T follicular helper cell (primary cell): ENCODE measurements at places on chromosomes 13 and 19.

- DNase-seq = no peak
Measured at GRCh38 chr19:51552996-51553725, 17.9 kb upstream of the ZNF175 start.

- DNase-seq = no peak
Measured at GRCh38 chr13:42110410-42111155, 62.1 kb downstream of the DGKH start.

DNA sequence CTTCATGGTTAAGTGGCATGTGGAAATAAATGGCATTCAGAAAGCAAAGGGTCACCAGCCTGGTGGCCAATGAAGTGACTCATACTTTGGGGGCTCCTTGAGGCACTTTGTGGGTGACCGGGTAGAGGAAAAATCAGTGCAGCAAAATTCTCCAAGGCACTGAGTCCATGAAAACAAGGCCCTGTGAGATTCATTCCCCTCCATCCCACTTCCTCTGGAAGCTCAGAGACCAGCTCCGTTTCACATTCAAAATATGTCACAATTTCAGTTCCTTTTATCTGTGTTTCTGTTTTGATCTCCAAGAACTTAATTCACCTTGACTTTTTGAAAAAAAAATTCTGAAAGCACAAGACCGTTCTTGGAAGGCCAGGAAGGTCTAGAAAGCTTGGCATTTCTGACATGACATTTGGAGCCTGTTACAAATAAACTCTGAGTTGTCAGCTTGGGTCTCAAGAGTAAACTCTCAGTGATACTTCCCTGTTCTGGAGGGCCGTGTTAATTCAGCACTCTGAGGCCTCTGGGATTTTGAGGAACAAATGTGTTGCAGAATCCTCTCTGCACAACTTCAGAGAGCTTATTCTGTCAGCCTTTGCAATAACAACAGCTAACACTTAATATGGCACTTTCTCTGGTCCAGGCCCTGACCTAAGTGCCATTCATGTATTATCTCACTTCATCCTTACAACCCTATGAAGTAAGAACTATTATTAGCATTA is 6.8 kb downstream of the CYSLTR2 start:
- no peak for DNase-seq

DNA sequence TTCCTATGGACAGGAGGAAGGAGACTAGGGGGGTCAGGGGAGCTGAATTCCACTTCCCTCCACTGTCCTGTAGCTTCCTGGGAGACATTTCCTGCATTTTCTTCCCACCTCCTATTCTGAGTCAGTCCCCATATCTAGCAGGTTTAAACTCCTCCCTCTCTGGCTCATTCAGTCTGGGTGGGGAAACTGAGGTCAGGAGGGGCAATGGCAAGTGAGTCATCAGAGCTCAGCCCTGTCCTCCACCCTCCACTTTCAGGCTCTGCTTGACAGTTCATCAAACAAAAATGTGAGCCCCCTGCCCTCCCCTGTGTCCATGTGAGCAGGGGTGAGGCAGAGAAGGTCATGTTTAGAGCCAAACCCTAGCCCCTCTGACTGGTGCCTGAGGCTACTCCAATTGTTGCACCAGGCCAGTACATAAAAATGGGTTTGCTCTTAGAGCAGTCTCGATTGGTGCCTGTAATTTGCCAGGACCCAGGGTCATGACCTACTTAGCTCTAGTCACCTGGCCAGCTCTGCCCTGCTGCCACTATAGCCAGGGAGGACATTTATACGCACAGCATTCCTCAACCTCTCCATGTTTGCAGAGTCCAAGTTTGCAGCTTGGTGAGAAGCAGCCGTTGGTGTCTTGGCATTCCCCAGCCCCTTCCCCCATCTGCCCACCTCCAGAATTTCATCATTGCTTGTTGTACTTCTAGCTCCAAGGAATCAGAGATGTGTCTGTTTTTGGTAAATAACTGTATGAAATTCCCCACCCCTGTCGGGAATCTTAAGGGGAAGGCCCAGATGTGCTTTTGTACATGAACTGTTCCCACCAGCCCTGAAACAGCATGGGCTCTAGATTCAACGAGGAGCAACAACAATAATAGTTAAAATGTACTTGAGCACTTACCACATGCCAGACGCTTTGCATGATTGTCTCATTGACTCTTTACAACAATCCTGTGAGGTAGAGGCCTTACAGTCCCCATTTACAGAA is 20.7 kb downstream of the SAMD4B start:
- no peak for DNase-seq

DNA sequence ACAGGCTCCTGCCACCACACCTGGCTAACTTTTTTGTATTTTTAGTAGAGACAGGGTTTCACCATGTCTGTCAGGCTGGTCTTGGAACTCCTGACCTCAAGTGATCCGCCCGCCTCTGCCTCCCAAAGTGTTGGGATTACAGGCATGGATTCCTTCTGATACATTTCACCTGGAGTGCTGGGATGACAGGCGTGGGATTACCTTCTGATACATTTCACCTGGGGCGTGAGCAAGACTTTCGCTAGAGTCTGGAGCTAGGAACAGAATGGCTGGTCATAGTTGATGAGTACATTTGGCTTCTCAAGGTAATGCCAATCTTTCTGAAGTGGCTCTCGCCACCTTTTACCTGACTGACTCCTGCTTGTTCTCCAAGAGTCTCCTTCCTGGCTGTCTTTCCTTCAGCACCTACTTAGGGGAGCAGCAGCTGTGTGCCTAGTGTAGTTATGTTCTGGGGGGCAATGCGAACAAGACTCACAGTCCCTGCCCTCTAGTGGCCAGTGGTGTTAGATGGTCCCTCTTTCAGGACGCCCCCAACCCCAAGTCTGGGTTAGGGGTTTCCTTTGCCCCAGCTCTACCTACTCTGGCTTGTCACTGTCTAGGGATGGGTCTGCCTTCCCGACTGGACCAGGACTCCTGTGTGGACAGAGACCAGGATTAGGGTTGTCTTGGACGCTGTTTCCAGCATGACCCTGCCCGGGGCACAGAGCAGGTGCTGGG is 19.3 kb downstream of the PPP1R37 start:
- DNase-seq = no peak

- no peak for DNase-seq
Measured at GRCh38 chr19:8413629-8413995, 507 bp downstream of the MARCHF2 start.

DNA sequence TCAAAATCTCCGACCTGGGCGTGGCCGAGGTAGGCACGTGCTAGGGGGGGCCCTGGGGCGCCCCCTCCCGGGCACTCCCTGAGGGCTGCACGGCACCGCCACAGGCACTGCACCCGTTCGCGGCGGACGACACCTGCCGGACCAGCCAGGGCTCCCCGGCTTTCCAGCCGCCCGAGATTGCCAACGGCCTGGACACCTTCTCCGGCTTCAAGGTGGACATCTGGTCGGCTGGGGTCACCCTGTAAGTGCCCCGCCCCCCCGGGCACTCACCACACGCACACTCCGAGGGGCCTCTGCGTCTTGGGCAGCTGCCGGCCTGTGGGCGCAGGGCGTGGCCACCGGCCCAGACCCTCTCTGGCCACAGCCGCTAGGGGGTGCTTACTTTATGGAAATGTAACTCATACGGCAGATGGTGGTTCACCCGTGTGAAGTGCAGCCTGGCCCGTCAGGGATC is 14.9 kb downstream of the STK11 start:
- no peak for DNase-seq

GRCh38 chr13:113493315-113493951 is 2.9 kb upstream of the DCUN1D2 start:
- DNase-seq = no peak

- no peak for DNase-seq
Measured at GRCh38 chr13:95822303-95822702, 145.4 kb downstream of the DNAJC3 start.

DNA sequence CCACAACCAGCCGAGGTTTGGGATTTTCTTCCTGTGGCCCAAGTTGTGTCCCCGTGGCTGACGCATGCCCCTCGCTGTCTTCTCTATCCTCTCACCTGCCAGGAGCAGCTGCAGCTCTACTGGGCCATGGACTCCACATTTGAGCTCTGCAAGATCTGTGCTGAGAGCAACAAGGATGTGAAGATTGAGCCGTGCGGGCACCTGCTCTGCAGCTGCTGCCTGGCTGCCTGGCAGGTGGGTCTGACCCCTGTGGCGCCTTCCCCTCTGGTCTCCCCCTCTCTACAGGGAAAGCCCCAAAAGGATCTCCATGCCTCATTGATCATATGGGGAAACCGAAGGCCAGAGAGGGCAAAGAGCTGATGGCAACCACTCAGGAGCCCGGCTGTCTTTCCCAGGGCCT is 14.6 kb downstream of the CBLC start:
- no peak for DNase-seq

- DNase-seq = no peak
Measured at GRCh38 chr19:17795495-17795856, 538 bp downstream of the B3GNT3 start.

DNA sequence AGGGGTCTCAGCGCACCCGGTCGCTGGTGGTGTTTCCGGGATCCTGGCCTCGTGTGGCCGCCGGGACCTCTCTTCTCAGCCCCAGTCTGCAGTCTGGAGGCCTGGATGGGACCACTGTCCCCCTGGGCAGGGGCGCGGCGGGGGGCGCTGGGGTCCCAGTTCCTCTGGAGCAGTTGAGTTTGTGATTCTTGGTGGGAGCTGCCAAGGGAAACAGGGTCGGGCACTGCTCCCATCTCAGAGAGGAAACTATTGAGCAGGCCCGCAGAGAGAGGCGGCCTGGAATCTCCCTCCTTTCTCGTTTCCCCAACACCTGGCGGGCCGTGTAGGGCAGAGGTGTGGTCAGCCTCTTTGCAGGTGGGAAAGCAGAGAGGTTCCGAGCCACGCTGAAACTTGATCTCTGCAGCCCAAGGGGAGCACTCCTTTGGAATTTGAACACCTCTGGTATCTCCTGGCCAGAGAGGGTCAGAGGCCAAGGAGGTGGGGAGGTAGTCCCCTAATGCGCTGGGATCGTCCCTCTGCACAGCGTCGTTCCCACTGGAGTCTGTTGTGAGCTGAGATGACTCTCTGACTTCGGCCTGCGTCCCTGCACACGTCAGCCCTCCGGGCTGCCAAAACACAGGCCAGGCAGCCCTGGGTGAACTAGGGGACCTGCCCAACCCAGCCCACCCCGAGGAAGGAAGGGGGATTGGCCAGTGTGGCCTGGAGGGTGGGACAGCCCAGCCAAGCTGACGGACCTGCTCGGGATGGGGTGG is 741 bp downstream of the PLEKHF1 start:
- DNase-seq = no peak

GRCh38 chr19:44757735-44758505 is 9.4 kb downstream of the BCL3 start:
- no peak for DNase-seq

GRCh38 chr13:32142956-32143375 is 111.4 kb downstream of the FRY start:
- DNase-seq = no peak

GRCh38 chr13:76883236-76883635 is 3.0 kb downstream of the KCTD12 start:
- DNase-seq = no peak

GRCh38 chr19:40550951-40551350 is 25.7 kb upstream of the SHKBP1 start:
- no peak for DNase-seq

DNA sequence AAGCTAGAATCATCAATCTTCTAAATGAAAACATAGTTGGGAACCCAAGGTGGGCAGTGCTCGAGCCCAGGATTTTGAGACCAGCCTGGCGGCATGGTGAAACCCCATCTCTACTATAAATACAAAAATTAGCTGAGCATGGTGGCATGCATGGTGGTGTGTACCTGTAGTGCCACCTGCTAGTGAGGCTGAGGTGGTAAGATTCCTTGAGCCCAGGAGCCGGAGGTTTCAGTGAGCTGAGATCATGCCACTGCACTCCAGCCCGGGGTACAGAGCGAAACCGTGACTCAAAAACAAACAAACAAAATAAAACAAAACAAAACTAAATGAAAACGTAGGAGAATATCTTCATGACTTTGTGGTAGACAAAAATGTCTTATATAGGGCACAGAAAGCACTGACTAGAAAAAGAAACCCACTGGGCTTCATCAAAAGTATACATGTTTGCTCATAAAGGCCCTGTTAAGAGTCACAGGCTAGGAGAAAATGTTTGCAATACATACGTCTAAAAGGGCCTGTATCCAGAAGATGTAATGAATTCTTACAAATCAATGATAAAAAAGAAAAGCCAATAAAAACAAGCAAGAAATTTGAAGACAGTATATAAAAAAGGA is 353.6 kb downstream of the FGF9 start:
- DNase-seq = no peak

- no peak for DNase-seq
Measured at GRCh38 chr19:33755099-33756035, 41.3 kb upstream of the KCTD15 start.

GRCh38 chr13:32737111-32737571 is 150.9 kb downstream of the PDS5B start:
- no peak for DNase-seq

- DNase-seq = no peak
Measured at GRCh38 chr19:40754611-40755247, 3.7 kb downstream of the SNRPA start.

DNA sequence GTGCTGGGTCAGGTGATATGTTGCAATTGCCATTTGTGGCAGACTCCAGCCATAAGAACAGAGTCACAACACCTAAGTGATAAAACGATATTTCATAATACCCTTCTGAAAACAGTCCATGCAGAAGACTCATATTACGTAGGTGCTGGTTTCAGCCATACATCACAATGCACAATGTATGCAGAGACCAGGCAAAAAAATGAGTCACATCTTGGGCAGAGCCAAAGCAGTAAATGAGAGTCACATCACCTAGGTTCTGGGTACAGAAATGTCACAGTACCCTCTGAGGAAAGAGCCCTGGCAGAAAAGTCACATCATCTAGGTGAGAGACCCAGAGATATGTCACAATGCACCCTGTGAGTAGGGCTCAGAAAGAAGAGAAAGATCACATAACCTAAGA is 125.2 kb upstream of the ZNF91 start:
- DNase-seq = no peak

DNA sequence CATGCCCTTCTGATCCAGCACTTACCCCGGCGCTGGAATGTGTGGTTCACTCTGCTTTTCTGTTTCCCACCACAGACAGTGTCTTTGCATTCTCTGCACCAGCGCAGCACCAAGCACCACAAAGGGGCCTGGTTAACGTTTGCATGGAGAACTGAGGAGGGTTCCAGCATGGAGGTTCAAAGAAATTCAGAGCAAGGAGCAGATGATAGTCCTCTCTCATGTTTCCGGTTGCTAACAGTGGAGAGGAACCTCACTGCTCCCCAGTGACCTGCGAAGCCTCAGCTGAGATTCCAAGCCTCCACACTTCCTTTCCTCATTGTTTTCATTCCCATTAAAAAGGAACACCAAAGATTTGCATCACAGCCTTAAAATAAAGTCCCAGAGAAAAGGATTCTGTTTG is 99.7 kb downstream of the STARD13 start:
- DNase-seq = no peak

- no peak for DNase-seq
Measured at GRCh38 chr19:47106821-47107201, 6.8 kb downstream of the ZC3H4 start.

- no peak for DNase-seq
Measured at GRCh38 chr19:7928334-7928706, 2.4 kb upstream of the CTXN1 start.

GRCh38 chr13:74111901-74112824 is 22.0 kb downstream of the KLF12 start:
- DNase-seq = no peak
